Cardiac septum (tissue), 1 donor: ENCODE measurements at places on chromosomes 7 and 10. TPM values are rescaled to one million over a fixed set of nuclear protein-coding genes. Genes with fewer than 3 reads are reported as not detected.

- DNase-seq = no peak
Observed at GRCh38 chr10:51422311-51423120, 276.9 kb downstream of the CSTF2T start.

DNA sequence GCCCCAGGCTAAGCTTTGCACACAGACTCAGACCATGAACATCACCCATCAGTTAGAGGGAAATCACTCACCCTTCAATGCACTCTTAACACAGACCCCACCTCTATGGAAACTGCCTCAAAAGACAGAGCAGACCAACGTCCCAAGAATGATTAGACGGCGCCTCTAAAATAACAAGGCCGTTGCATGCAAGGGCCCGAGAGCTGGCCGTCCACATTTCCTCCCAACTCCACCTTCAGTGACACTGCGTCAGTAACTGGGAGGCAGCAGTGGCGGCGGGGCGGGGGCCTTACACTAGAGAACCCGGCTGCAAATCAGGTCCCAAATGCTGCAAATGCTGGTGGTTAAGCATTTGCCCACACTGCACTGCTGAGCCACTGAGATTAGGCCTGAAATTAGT lies 115.0 kb downstream of the PTPRN2 start:
- DNase-seq = no peak

DNA sequence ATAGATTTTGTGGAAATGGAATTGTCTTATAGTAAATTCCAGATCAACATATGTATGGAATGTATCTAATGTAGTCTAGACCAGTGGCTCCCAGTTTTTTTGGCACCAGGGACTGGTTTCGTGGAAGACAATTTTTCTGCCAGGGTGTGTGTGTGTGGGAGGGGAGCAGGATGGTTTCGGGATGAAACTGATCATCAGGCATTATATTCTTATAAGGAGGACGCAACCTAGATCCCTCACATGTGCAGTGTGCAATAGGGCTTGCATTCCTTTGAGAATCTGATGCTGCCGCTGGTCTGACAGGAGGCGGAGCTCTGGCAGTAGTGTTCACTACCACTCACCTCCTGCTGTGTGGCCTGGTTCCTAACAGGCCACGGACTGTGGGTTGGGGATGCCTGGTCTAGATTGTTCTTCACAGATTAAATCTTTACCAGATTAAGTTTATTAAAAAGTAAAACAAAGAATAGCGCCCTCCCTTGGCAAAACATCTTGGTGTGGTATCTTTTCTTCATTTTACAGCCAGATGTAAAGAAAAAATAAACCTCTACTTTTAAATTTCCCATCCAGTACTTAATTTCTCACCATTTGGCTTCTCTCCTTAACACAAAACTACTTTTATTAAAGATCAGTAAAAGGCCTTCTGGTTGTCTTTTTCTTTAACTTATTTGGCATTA lies 48.4 kb downstream of the SEPTIN7 start:
- DNase-seq = no peak

DNA sequence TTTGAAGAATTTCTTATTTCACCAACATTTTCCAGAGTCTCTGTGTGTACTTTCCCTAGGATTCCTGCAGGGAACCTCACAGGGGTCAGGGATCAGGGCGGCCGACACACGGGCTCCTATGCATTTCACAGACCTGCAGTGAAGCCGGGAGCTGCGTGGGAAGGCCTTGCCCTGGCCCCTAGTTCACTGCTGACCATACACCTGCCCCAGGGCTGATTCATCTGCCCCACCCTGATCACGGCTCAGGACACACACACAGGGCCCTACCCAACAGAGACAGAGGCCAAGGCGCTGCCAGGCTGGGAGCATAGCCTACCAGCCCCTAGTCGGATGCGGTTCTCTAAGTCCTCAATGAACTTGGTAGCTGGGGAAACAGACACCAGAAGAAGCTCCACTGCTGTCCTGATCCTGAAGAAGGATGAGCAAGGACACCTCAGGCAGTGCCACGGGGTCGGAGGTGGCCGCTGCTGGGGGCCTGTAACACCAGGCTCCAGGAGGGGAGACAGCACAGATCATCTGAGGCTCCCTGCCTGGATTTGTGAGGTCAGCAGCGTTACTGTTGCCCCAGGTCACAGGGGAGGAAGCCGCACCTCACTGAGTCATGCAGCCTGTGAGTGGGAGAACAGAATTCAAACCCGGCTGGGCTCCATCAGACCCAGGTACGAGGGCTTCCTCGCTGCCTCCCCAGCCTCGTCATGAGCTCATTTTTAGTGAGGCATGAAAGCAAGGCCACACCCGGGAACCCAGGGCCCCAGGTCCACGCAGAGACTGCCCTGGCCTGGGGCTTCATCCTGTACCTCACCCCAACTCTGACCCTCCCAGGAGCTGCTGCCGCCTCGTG lies 278.8 kb upstream of the PPP2R2D start:
- no peak for DNase-seq

GRCh38 chr7:40135317-40135610 lies 459 bp downstream of the SUGCT start:
- DNase-seq = no peak

GRCh38 chr7:137996871-137997270 lies 5.0 kb downstream of the CREB3L2 start:
- DNase-seq = no peak

The MUC3A gene
- total RNA-seq = 0.86 TPM

The JAKMIP3 gene
- total RNA-seq = 1.5 TPM

The PRRT4 gene
- total RNA-seq = 2.4 TPM

The NACAD gene
- 5.3 TPM for total RNA-seq

The ATXN7L1 gene
- total RNA-seq = 5.5 TPM
